T-helper 2 cell treated with Interferon-gamma antibody and Interleukin-4, amounts not matched to agents 5 μg/mL and 100 μg/mL, for 36 hours (primary cell): ENCODE measurements at places on chromosomes 7 and 10.

GRCh38 chr10:92126100-92126650 lies 164.7 kb downstream of the CPEB3 start:
- no peak for DNase-seq

DNA sequence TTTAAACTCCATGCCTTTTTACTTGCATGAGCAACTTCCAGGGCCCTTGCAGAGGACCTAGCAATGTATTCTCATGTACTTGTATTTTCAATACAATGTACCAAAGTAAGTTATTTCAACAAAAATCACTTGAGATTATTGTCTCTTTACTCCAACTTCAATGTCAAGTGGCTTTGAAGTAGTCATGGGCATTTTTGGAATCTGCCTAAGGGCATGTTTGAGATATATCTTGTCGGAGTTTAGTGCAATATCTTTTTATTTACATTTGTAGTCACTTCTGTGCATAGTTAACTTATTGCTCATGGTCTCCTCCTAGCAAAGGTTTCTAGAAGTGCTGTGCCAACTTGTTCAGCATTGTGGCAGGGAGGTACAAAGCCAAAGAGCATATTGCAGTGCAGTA lies 508.7 kb upstream of the SEMA3D start:
- no peak for DNase-seq

- peak; percentile 69 for DNase-seq
Measured at GRCh38 chr7:116588225-116588624, 63.4 kb downstream of the CAV1 start.

- DNase-seq, result no peak
Measured at GRCh38 chr10:124715439-124715838, 28.7 kb downstream of the FAM53B start.

- DNase-seq, result no peak
Measured at GRCh38 chr7:151662251-151662826, 142.6 kb upstream of the RHEB start.

GRCh38 chr10:103555712-103556111 lies 62.2 kb downstream of the NEURL1 start:
- DNase-seq, result no peak

DNA sequence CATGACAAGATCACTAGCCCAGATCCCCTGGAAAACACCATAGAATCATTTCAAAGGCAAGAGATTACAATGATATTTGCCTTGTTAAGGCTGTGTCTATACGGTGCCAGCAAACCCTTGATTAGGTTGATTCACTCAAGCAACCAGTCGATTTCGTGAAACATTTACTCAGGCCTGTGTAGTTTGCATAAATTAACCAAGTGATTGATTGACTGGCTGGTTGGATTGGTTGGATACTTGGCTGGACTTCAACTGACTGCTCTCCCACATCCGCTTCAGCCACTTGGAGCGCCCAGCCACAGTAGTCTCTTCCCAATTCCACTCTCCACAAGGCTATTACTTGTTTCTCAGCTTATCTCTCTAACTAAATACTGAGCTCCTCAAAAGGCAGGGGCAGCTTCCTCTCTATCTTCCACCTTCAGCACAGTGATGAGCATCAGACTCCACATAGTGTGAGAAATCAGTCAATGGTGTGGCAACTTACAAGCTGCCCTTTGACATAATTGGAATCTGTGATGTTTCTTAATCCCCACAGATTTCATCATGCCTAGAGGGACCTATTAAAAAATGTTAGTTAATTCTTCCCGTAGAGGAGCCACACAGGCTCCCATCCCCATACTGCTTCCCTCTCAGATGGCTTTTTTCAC lies 217.4 kb downstream of the GRM8 start:
- DNase-seq, result no peak

- no peak for DNase-seq
Measured at GRCh38 chr7:8146788-8147413, 115.1 kb downstream of the ICA1 start.

GRCh38 chr7:954330-955238 lies at the start of gene ADAP1:
Gene ADAP1, minus strand, starts transcription at chr7:954680. Its CDS starts 203 bp downstream, at chr7:954477.
- peak; percentile 67 for DNase-seq
